ENCODE measurements at places on chromosomes 13 and 19. TPM values are rescaled to one million over a fixed set of nuclear protein-coding genes. Genes with fewer than 3 reads are reported as not detected.

ITM2B gene
- 241 TPM for total RNA-seq

HCN2 gene
- 0.48 TPM for total RNA-seq

ZFR2 gene
- total RNA-seq: not detected

ZNF471 gene
- total RNA-seq: 2.8 TPM

GRCh38 chr13:81987159-81987558 is 1646.2 kb upstream of the SPRY2 start:
- no peak for DNase-seq

GRCh38 chr13:106498158-106498557 is 37.3 kb downstream of the EFNB2 start:
- DNase-seq: no peak

GRCh38 chr19:29579308-29579910 is 26.7 kb upstream of the POP4 start:
- DNase-seq: no peak

DNA sequence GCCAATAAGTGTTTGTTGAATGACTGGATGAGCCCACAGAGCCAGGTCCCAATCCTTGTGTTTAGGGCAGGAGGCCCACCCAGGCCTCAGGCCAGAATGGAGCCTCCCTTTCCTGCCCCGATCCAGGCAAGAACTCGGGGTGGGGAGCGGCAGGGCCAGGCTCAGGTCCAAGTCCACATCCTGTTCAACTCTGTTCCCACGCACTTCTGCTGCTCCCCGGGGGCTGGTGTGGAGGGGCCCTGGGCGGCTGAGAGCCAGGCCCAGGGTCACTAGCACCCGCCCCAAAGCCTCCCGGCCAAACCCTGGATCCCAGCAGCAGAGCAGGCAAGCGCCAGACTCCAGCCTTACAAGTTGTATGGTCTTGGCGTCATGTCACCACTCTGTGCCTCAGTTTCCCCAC is 8.0 kb downstream of the ANGPTL8 start:
- no peak for DNase-seq

DNA sequence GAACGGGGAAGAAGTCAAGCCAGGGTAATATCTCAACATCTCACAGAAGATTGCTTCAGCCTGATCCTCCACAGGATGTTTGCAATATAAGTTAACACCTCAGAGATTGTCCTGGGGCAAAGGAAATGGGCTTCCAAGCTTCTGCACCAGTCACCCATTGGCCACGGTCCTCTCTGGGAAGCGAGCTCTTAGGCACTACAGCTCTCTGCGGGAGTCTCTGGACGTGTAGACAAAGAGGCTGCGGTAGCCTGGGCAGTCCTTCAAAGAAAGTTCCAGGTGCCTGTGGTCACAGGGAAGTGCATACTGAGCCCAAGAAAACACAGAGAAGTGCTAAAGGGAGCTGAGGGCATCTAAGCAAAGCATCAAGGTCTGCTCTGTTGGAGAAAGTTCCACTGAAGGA is 805.7 kb downstream of the DIAPH3 start:
- no peak for DNase-seq

Measured in kidney epithelial cell (primary cell).